ENCODE measurements at places on chromosomes 1 and 21.

DNA sequence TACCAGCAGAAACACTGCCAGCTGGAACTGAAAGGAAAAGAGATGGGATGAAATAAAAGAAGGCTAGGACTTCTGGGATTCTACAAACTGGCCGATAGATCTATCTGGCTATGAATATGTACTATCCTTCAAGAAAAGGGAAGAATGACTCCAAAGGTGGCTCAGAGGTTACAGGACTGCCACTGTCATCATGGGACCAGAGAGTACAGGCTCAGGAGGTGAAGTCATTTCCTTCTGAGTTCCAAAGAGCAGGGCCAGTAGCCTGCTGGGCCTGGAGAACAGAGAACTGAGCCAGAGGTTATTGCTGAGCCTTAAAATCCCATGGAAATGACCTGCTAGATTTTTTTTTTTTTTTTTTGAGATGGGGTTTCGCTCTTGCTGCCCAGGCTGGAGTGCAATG, 27.6 kb downstream of the ZNF496 start:
- DNase-seq: no peak

DNA sequence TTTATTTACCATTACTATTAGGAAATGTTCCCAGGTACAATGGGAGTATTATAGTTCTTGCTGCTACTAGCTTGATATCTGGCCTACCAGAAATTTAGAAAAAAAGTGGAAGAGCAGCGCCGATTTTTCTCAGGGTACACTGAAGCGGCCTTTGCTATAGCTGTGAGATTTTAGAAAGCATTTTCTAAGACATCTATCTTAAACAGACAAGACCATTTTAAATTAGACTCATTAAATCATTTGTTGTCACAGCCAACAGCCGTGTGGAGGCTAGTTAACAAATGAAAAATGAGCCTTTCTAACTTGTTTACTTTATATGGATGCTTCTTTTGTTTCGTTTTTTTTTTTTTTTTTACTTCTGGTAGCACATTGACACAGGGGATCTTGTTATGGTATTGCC, 183.2 kb upstream of the ZRANB2 start:
- no peak for DNase-seq

GRCh38 chr1:158019171-158019868, 25.9 kb downstream of the KIRREL1 start:
- no peak for DNase-seq

GRCh38 chr21:42780617-42781016, 98.7 kb downstream of the WDR4 start:
- DNase-seq: no peak

- DNase-seq: no peak
Observed at GRCh38 chr1:159014851-159015250, 5.1 kb downstream of the IFI16 start.

Measured in stimulated activated CD4-positive, alpha-beta T cell treated with anti-CD3 and anti-CD28 coated beads, Interleukin-2, amount 100 ng/mL, for 4 hours (primary cell).